Neural progenitor cell (in vitro differentiated cells): ENCODE measurements at places on chromosomes 11 and 22. TPM values are rescaled to one million over a fixed set of nuclear protein-coding genes. Genes with fewer than 3 reads are reported as not detected.

Gene APOL4
- total RNA-seq: 0.56 and 0.82 TPM in 2 replicates

Gene ANO9
- total RNA-seq: 1.3 and 4.7 TPM in 2 replicates

Gene KCTD14
- total RNA-seq: 4.3 and 5.3 TPM in 2 replicates

Gene OR8D4
- not detected in 2 replicates for total RNA-seq

Gene TREH
- not detected in 2 replicates for total RNA-seq
